RWPE1 (cell line): ENCODE measurements at places on chromosomes 7 and 10.

- DNase-seq: no peak
Measured at GRCh38 chr10:51569467-51569866, 129.9 kb downstream of the CSTF2T start.

GRCh38 chr10:59434463-59435321 lies 72.3 kb upstream of the FAM13C start:
- DNase-seq: peak; percentile 18

DNA sequence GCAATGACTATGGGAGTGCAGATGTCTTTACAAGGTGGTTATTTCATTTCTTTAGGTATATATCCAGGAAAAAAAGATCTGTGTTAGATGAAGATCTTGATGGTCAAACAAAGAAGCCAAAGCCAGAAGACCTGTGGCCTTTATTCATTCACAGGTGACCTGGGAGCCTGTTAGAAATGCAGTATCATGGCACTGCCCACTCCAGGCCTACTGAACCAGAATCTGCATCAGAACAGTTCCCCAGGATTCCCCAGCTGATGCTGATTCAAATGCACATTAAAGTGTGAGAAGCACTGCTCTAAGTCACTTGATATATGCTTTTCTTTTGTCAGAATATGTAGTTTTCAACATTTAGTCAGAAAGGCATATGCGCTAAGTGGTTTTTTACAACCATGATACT lies 251.1 kb downstream of the IPMK start:
- no peak for DNase-seq

- DNase-seq: peak; percentile 36
Measured at GRCh38 chr7:47100817-47101435, 481.0 kb downstream of the TNS3 start.

- DNase-seq: no peak
Measured at GRCh38 chr7:22591271-22591670, 91.3 kb upstream of the STEAP1B start.

- DNase-seq: peak; percentile 80
Measured at GRCh38 chr10:126350216-126350992, 37.9 kb downstream of the ADAM12 start.

GRCh38 chr7:2084331-2084730 lies 148.4 kb downstream of the MAD1L1 start:
- no peak for DNase-seq

- no peak for DNase-seq
Measured at GRCh38 chr7:117024811-117025210, 71.5 kb downstream of the ST7 start.

- no peak for DNase-seq
Measured at GRCh38 chr7:7688956-7689355, 29.5 kb downstream of the RPA3 start.

GRCh38 chr7:97373736-97374135 lies 256.2 kb downstream of the SDHAF3 start:
- DNase-seq: no peak

DNA sequence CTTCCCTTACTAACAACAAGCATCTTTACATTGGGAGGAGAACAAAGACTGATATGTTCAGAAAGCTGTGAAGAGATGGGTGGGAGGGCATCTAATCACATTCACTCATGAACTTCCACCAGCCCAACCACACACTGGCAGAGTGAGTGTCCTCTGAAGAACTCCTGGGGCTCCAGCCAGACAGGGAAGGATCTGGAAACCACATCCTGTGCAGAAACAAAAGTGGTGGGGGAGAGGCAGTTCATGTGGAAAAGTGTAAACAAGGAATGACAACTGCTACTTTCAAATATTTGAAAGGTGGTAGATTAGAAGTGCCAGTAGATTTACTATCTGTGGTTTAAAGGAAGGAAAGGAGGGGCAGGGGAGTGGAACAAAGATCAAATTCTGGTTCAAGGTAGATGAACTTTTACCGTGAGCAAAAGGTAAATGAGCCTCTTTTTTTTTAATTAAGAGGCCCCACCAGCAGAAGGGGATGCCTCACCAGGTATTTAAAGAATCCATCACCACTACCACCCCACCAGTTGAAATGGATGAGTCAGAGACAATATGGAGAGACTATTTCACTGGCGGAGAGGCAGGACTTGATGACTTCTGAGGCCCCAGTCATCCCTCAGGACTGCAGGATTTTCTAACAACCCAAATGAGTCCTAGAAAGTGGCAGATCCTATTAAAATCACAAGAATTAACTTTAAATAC lies 34.5 kb downstream of the GOT1 start:
- peak; percentile 94 for DNase-seq

DNA sequence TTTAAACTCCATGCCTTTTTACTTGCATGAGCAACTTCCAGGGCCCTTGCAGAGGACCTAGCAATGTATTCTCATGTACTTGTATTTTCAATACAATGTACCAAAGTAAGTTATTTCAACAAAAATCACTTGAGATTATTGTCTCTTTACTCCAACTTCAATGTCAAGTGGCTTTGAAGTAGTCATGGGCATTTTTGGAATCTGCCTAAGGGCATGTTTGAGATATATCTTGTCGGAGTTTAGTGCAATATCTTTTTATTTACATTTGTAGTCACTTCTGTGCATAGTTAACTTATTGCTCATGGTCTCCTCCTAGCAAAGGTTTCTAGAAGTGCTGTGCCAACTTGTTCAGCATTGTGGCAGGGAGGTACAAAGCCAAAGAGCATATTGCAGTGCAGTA lies 508.7 kb upstream of the SEMA3D start:
- peak; percentile 61 for DNase-seq

GRCh38 chr10:112484399-112484798 lies 37.4 kb downstream of the VTI1A start:
- no peak for DNase-seq

DNA sequence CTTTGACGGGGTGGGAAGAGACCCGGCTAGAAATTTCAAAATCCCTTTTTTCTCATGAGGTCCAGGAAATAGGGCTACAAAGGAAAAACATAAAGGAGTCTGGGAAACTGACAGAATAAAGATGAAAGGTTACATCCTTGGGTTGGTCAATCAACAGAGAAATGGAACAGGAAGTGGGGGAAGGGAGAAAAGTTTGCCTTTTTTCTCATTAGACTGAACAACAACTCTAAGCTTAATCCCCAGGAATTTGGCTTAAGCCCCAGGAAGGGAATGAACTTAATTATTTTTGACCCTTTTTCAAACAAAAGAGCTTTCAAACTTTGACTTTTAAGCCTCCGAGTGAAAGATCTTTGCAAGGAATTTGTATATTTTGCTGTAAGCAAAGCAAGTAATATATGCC lies 32.7 kb downstream of the LGI1 start:
- DNase-seq: no peak

GRCh38 chr7:23210506-23210905 lies 28.7 kb downstream of the NUP42 start:
- DNase-seq: no peak

GRCh38 chr7:41873741-41874140 lies 170.9 kb upstream of the INHBA start:
- DNase-seq: no peak

GRCh38 chr7:132295175-132295574 lies 281.1 kb downstream of the PLXNA4 start:
- DNase-seq: peak; percentile 11

DNA sequence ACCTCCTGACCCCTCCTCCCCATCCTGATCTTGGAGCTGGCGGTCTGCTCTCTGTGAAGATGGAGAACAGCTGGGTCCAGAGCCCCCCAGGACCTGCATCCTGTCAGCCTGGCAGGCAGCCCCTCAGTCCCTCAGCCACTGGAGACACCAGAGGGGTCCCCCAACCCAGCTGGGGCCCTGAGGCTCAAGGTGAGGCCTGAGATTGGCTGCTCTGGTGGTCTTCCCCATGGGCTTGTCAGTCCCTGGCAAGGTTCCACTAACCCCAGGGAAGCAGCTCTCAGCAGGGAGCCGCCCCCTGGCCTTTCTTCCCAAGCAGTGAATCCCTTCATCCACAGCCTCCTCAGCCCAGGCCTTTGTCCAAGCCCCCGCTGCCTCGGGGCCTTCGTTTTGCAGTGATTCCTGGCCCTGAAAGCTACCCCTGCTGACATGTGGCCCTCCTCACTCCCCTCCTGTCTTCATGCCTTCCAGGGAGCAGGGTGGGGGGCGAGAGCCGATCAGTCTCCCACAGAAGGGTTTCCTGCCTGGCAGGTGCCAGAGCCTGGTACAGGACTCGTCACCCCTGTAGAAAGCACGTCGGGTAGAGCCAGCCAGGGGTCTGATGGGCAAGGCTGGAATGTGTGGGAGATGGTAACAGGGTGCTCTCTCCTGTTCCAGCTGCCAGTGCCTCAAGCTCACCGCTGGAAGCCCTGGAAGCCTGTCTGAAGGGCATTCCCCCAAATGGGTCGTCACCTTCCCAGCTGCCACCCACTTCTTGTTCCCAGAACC lies 48.5 kb downstream of the ZNF467 start:
- DNase-seq: no peak

DNA sequence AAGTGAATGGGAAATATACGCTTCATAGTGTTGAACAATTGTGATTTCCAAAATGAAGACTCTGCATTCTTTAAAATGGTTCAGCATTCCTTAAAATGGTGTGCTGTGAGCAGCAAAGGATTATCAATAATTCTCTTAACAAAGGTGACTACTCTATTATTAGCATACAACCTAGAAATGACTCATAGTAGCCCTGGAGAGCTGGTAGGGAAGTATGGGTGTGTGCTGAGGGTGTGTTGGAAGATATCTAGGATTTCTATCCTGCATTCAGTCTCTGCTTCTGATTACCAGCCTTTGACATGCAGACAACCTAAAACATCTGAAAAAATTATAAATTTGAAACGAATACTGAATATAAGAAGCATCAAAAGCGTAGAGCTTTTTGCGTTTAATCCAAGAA lies 72.5 kb downstream of the SEMA3D start:
- peak; percentile 64 for DNase-seq

DNA sequence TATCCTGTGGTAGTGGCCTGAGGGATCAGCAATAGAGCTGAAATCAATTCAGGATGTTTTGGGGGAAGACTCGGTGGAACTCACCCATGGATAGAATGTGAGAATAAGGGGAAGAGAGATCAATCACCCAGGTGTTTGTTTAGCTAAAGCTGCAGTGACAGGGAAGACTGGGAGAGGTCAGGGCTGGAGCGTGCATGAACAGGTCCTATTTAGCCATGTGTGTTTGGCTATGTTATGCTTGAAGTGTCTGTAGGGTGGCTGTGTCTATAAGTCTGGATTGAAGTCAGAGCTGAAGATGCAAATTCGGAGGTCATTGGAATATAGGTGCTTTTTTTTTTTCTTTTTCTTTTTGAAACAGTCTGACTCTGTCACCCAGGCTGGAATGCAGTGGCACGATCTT lies 4.6 kb downstream of the ATP6V1F start:
- DNase-seq: no peak

DNA sequence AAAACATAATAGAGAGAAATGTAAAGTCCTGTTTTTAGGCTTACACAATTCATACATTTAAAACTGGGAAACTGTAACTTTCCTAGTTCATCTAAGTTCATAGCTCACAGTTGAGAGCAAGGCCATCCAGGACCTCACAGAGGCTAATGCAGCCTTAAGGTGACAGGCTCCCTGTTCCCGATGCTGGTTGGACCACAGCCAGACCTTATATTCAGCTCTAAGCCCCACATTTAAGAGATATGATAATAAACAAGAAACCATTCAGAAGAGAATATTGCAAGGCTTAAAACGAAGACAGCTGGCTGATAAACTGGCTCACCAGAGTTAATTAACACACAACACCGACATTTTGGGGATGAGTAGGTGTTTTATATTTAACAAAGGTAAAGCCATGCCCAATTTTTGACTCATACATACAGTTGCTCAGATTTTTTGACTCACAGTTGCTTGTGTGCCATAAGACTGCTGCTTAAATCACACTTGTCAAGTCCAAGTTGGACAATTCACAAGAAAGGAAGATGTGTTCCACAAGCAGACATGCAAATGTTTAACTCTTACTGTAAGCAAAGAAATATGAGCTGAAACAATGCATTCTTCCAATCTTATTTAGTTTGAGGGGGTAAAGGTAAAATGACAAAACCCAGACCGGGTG lies 41.1 kb upstream of the TMEM213 start:
- DNase-seq: no peak

GRCh38 chr10:102596506-102596971 lies 47.7 kb upstream of the TRIM8 start:
- peak; percentile 84 for DNase-seq
